ENCODE measurements at places on chromosomes 7 and 10.

GRCh38 chr10:79137300-79137756 is 68.6 kb downstream of the ZMIZ1 start:
- DNase-seq: no peak

GRCh38 chr7:153408360-153409335 is 643.5 kb upstream of the DPP6 start:
- no peak for DNase-seq

DNA sequence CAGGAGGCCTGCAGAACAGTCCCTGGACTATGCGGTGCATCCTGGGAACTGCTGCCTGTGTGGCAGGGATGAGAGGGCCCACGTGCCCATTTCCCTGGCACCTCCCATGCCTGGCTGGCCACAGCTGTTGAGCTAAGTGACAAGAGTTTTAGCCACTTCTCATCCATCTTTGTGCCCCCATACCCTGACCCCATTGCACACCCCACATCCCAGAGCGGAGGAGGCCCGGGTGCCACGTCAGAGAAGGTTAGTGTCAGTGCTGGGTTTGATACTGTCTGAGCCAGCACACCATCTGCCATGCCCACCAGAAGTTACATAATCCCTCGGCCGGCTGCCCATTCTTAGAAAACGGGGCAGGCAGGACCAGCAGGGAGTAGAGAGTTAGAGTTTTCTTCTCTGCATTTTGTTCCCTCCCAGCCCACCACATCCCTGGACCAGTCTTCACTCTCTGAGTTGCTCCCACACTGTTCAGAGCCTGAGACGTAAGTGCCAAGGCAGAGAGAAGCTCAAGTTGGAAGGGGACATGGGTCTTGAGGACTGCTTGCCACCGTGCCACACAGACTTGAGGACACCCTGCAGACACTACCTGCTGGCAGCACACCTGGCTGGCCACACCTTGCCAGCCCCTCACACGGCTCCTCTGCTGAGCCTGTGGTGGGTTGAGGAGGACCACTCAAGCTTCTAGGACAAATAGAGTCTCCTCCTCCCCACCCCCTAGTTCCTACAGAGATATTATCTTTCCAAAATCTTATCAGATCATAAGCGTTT is 13.1 kb downstream of the UNC5B start:
- no peak for DNase-seq

- DNase-seq: no peak
Measured at GRCh38 chr7:129914536-129915272, 38.1 kb downstream of the UBE2H start.

DNA sequence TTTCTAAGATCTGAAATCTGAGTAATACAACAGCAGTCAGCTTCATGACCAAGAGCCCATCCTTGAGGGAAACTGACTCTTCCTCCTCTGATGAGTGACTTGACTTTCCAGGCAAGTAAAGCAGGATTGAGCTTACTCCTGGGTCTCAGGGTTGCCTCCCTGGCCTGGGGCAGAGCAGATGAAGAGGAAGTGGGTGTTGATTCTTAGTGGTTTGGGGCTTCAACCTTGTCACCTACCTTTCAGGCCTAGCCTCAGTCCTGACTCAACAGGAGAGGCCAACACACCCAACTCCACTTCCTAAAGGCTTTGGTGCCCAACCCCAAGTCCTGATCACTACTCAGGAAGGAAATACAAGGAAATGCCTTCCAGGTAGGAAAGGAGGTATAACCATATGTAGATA is 54.1 kb downstream of the KCNMA1 start:
- DNase-seq: no peak
